Stimulated activated CD8-positive, alpha-beta memory T cell treated with anti-CD3 and anti-CD28 coated beads, Interleukin-4, amount 100 ng/mL, for 1 hour (primary cell): ENCODE measurements at places on chromosomes 1 and 21.

DNA sequence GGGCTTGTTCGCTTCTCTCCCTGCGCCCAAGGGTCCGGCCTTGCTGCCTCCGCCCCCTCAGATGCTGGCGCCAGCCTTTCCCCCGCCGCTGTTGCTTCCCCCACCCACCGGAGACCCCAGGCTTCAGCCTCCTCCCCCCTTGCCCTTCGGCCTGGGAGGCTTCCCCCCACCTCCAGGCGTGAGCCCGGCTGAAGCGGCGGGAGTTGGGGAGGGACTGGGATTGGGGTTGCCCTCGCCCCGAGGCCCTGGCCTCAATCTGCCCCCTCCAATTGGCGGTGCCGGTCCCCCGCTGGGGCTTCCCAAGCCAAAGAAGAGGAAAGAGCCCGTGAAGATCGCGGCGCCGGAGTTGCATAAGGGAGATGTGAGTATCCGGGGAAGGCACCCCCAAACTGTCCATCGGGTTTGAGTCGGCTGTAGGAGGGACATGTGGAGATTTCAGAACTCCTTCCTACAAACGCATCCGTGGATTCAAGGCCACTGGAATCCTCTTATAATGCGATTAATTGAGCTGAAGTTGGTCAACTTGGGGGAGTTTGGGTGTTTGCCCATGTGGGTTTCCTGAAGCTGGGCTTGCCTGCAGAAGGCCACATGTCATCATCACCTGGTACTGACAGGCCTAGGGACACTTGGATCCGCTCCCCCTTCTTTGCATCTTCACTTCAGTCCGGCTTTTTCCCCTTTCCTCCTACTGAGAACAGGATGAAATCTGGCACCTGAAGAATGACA, 707 bp downstream of the PRCC start:
- no peak for DNase-seq

GRCh38 chr1:38899560-38899959, 18.2 kb upstream of the GJA9 start:
- no peak for DNase-seq

- DNase-seq, result no peak
These were observed 134.3 kb upstream of the ZBTB40 start for GRCh38 chr1:22317231-22317919.

DNA sequence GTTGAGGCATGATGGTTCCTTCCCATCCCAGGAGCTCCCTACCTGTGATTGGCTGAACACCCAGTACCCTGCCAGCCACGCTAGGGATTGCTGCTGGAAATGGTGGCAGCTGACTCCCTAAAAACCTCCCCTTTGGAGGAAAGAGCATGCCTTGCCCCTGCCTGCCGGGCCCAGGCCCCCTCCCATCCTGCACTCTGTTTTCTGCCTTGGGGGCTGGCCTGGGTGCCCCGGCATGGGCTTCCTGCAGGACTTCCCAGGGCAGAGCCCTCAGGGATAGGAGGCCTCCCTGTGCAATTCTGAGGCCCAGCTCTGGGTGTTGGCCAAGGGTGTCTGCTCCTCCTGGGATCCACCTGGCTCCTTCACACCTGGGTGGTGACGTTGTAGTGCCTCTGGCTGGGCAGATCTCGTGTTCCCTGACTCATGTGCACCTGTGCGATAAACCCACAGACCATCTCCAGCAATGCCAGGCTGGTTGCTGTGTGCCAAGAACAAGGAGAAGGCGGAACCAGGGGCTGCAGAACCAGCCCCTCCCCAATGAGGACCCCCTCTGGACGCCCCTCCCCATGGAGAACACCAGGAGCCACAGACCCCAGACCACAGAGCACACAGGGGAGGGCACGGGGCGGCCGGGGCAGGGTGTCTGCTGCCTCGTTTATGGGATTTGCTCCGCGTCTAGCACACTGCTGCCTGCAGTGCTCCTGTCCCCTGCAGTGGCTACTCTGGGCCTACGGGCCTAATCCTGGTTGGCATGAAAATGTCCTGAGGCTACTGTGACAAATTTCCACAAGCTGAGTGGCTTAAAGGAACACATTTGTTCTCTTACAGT, 13.6 kb downstream of the CSTB start:
- no peak for DNase-seq
